HuH-7 (cell line): ENCODE measurements at places on chromosomes 6 and 20.

DNA sequence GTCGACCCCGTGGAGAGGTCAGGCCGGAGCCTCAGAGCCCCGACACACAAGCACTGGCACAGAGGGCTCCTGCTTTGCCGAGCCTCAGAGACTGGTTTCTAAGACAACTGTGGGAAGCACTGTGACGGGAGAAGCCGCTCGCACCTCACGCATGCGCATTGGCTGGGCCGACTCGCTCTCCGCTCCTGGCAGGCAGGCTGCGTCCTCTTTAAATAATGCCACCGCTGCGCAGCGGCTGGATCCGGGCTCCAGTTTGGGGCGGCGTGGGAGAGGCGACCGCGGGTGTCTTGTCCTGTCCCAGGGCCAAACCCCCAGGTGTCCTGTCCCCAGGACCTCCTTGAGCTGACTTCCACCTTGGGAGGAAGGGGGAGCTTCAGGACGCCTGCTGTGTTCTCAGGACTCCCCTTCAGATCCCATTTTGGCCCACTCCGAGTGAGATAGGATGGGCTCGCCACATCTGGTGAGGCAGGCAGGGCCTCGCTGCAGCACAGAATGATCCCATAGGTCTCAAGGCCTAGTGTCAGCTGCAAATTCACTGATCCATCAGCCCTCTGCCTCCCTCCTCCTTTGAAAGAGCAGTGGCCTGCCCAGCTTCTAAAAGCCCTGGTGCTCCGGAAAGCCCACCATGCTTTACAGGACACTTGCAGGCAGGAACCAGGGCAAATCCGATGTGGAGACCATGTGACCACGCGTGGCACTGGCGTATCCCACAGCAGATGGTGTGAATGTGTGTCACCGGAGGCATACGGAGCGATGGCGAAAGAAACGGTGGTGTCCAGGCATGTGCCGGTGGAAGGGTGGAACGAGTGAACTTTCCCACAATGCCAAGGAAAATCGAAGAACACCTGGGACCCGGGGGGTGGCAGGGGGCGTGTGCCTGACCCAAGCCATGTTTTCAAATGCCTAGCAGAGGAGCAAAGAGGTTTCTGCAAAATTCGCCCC lies 169.3 kb upstream of the ZNF337 start:
- peak; percentile 81 for DNase-seq

GRCh38 chr6:96925290-96925687 lies 761 bp downstream of the KLHL32 start:
- DNase-seq = no peak

GRCh38 chr6:130903007-130903406 lies 75.8 kb downstream of the SMLR1 start:
- no peak for DNase-seq

DNA sequence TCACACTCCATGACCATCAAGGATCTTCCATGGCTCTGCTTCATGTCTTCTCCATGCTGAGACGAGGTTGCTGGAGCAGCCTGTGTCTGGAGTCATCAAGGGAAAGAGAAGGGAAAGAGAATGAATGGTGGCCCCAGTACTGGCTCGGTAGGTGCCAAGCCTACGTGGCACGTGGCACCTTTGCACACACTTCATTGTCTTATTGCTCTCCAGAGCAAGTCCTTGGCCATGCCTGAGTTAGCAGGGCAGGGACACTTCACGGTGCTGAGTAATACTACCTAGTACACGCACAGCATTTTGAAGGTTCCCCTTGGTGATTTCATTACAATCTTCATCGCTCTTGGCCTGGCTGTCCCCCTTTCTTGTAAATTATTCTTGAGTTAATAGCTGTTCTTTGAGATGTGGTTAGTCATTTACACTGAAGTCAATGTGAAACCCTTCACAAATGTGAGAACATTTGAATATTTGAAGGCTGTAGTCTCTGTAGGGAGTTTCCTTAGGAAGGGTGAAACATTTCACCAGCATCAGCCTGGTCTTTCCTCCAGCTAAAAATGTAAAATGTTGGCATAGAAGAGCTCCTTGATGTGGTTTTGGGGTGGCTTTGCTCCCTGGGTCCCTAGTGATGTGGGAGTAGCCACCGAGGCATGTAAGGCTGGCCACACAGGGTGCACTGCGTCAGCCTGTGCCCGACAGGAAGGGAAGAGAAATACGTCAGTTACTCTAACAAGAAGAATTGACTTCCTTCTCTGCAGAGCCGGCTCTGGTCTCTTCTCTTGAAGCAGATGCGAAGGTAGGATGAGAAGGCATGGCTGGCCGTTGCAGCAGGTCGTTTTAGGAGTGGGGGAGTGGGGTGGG lies at the start of gene SYTL3:
Gene SYTL3, plus strand, starts transcription at position 766 of the 855 bp plus-strand sequence. CDS start 13,215 bp downstream, outside the sequence.
- no peak for DNase-seq
